ENCODE measurements at places on chromosomes 1 and 21.
A peak's percentile ranks its signal among the peaks of the same experiment; 100 is the strongest.

GRCh38 chr1:44283524-44284173 lies 70.4 kb downstream of the DMAP1 start:
- no peak for DNase-seq

DNA sequence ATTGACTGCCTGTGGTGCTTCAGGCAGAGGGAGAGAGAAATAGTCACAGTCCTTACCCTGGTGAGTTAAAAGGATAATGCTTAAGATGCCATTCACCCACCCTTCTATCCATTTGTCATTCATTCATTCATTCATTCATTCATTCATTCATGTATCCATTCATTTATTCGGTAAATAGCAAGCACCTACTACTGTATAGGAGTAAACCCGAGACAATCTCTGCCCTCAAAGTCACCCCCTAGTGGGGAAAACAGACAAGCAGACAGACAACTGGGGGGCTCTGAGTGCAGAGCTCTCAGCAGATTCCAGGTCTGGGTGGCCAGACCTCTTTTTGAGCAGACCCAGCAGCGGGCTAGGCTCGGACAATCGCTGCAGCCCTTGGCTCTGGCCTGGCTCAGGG lies 14.1 kb upstream of the ACTL8 start:
- DNase-seq, result no peak

DNA sequence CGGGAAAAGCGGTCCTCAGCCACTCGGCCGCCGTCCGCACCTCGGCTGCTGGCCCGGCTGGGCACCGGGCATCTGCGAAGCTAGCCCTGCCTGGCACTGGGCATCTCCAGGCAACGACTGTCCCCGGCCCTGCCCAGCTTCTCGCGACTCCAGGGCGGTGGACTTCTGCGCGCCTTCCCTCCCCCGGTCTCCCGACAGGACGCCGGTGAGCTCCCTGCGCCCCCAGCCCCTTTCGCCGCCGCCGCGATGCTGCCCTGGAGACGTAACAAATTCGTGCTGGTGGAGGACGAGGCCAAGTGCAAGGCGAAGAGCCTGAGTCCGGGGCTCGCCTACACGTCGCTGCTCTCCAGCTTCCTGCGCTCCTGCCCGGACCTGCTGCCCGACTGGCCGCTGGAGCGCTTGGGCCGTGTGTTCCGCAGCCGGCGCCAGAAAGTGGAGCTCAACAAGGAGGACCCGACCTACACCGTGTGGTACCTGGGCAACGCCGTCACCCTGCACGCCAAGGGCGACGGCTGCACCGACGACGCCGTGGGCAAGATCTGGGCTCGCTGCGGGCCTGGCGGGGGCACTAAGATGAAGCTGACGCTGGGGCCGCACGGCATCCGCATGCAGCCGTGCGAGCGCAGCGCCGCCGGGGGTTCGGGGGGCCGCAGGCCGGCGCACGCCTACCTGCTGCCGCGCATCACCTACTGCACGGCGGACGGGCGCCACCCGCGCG lies 514 bp downstream of the FAM43B start:
- no peak for DNase-seq

DNA sequence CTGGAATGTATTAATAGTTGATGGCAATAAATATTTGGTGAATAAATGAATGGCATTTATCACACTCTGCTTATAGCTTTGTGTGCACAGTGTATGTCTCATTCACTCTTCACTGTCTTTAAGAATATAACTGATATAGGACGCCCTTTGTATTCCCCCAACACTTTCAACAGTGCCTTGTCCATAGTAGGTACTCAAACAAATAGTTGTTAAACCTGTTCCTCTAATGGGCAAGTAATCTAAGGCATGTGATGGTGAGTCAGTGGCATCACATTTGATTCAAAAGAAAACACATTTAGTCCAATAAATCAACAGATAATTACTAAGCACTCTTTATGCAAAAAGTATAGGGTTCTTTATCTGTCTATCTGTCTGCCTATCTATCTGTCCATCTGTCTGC lies 11.2 kb upstream of the RXRG start:
- DNase-seq, result no peak

DNA sequence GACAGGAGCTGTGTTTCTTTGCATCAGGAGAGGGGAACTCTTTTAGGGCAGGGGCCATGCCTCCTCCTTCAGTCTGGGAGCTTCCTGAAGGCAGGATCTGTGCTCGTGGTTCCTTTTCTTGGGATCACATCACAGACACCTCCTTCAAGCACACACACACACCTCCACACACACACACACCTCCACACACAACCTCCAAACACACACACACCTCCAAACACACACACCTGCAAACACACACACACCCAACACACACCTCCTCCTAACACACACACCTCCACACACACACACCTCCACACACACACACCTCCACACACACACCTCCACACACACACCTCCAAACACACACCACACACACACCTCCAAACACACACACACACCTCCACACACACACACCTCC lies 10.5 kb downstream of the LGR6 start:
- no peak for DNase-seq

DNA sequence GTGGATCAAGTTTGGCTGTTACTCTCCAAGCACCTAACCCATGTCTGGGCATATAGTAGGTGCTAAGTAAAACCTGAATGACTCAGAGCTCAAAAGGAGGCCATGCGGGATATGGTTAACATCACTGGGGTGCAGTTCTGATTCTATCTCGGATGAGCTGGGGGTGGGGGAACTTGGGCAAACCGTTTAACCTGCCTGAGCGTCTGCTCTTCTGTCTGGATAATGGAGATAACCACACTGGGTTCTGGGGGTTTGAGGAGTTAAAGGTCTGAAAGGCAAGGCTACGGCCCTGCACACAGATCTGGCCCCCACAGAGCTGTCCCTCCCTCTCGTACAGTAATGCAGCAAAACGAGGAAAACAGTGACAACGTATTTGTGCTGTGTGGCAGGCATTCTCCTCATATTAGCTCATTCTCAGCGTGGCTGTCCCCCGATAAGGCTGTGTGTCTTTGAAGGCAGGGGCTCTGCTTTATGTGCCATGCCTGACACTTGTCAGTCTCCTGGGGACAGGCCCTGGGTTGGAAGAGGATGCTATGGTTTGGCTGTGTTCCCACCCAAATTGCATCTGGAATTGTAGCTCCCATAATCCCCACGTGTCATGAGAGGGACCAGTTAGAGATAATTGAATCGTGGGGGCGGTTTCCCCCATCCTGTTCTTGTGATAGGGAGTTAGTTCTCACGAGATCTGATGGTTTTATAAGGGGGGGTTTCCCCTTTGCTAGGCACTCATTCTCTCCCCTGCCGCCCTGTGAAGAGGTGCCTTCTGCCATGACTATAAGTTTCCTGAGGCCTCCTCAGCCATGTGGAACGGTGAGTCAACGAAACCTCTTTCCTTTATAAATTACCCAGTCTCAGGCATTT lies 6.8 kb upstream of the ALDH4A1 start:
- no peak for DNase-seq

- no peak for DNase-seq
Observed at GRCh38 chr1:180961622-180962021, 48.9 kb downstream of the KIAA1614 start.

DNA sequence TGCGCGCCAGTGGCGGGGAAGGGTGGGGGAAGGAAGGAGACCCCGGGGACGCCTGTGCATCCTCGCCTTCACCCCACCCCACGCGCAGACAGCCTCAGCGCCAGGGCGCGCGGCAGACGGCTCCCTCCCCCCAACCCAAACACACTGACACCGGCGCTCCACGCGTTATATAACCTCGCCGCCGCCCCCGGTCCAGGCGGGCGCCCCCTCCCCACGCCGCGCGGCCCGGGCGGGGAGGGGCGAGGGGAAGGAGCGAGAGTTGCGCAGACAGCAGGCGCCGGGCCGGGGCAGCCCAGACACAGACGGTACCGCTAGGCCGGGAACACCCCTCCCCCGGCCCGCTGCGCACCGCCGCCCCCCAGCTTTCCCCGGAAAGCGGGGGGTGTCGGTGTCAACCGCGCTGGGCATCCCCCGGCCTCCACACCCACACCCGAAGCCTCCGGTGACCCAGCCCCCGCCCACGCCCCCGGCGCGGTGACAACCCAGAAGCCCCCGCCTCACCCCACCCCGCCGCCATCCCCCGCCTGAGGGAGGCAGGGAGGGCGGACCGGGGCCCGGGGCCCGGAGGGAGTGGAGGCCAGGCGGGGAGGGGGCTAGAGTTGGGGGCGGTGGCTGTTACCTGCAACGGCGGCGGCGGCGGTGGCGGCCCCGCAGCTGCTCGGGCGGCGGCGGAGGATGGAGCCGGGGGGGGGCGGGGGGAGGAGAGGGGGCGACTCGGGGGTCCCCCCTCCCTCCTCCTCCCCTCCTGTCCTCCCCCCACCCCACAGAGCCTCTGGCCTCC lies 432 bp downstream of the AKT3 start:
- no peak for DNase-seq

DNA sequence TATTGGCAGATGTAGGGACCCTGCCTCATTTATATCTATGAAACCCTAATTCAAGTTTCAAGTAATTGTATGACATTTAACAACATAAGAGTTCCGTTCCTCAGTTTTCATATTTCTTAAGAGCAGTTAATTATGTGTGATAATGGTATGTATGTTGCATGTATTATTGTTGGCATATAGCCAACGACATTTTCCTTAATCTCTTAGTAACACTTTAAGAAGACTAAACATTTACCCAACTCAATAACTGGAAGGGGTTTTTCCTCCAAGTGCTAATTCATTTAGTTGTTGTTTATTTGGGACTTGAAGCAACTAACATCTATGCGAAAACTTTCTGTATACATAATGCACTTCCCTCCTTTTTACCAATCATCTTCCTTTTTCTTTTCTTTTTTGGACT lies 1.5 kb upstream of the RALGPS2 start:
- no peak for DNase-seq

GRCh38 chr1:154326546-154327465 lies 1.5 kb downstream of the ATP8B2 start:
- peak; percentile 82 for DNase-seq

DNA sequence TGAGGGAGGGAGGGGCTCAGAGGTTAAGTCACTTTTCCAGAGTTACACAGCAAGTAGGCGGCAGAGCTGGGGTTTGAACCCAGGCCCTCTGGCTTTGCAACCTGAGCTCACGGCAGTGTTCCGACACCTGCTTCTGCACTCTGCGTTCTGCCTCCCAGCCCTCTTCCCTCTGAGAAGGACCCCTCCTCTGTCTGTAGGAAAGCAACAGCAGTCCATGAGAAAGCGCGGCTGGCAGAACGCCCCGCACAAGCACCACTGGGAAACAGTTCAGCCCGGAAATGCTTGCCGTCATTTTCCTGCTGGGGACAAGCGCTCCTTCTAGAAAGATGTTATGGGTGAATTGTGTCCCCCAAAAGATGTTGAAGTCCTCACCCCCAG lies 241.1 kb downstream of the NPHP4 start:
- DNase-seq, result no peak

GRCh38 chr1:93348104-93348728 lies 2.5 kb downstream of the DR1 start:
- no peak for DNase-seq

- DNase-seq, result no peak
Observed at GRCh38 chr21:38258521-38259485, 2.0 kb downstream of the KCNJ15 start.

DNA sequence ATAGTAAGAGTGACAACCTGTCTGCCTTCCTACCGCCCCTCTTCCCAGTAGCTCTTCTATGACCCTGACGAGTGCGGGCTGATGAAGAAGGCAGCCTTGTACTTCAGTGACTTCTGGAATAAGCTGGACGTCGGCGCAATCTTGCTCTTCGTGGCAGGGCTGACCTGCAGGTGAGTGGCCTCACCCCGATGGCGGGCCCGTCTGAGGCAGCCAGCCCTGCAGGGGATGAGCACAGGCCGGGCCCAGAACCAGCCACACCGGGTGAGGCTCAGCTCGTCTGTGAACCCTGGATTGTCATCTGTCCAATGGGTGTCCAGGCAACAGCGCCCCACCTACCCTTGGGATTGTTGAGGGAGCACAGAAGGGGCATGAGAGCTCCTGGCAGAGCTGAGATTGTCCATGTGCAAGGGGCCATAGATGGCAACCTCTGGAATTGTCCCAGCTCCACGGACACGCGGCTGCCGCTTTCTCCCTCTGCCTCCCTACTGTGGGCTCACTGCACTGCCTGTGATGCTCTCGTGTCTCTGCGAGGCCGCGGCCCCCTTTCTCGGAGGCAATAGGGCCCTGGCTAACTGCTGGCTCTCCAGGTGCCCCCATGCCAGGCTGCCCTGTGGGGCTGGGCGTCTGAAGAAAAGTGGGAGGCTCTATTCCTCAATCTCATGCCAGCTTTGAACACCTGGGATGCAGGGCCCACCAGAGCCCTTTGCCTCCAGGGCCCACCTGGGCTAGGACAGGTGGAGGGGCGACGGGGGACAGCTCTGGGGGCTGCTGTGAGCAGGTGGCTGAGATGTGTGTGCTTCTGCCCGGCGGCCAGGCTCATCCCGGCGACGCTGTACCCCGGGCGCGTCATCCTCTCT lies 50.0 kb upstream of the LRRC3 start:
- no peak for DNase-seq

DNA sequence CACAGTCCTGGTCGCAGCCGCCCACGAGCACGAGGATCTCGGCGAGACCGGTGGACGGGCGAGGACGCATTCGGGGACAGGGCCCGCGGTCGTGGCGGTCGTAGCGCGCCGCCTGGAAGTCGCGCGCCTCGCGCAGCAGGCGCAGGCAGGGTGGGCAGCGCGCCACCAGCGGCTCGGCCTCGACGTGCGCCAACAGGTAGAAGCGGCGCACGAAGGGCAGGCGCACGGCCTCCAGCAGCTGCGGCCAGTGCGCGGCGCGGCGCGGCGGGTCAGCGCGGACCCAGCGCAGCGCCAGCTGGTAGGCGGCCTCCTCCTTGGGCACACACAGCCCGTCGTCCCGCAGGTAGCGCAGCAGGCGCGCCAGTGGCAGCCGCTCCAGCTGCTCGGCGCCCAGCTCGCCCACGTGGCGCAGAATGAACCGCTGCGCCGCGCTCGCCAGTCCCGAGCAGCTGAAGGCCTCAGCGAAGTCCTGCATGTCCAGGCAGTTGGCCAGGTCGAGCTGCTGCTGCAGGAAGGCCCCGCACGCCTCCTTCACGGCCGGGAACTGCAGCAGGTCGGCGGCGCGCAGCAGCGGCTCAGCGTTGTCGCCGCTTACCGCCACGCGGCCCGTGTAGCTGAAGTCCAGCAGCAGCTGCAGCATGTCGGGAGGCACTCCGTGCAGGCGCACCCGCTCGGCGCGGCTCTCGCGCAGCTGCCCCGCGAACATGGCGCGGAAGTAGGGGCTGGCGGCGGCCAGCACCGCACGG lies 573 bp downstream of the KLHL21 start:
- no peak for DNase-seq

All from GM04503 (cell line).